ENCODE measurements at places on chromosomes 11 and 22. TPM values are rescaled to one million over a fixed set of nuclear protein-coding genes. Genes with fewer than 3 reads are reported as not detected.

Gene PGGHG
- total RNA-seq = 14.9 TPM

Gene TECTA
- total RNA-seq = 0.11 TPM

Gene CD3D
- total RNA-seq = not detected

Gene DEAF1
- 33.8 TPM for total RNA-seq

Gene KDM4E
- total RNA-seq = not detected

Gene IFITM10
- not detected for total RNA-seq

Gene MMP27
- total RNA-seq = not detected

Gene TIMM10
- total RNA-seq = 48.5 TPM

Gene TTC36
- not detected for total RNA-seq

Gene TMPRSS13
- total RNA-seq = 1.1 TPM

Gene RAB38
- 376 TPM for total RNA-seq

Gene GAL
- total RNA-seq = not detected

Gene CHEK2
- 25.5 TPM for total RNA-seq

Gene CARD10
- 2.0 TPM for total RNA-seq

Gene F2
- total RNA-seq = not detected

Gene HEPACAM
- total RNA-seq = not detected

Gene KCNJ5
- 0.08 TPM for total RNA-seq

Gene TMPRSS6
- total RNA-seq = not detected

Gene SLC25A1
- total RNA-seq = 54.8 TPM

Gene CABP4
- not detected for total RNA-seq

Gene MGAT3
- total RNA-seq = 0.98 TPM

Gene GLB1L3
- total RNA-seq = 0.40 TPM

Gene MS4A2
- not detected for total RNA-seq

Gene KRTAP5-1
- total RNA-seq = not detected

Gene ADM2
- 1.1 TPM for total RNA-seq

Gene SCN2B
- not detected for total RNA-seq

Gene MPZL3
- not detected for total RNA-seq

Gene HMOX1
- 49.0 TPM for total RNA-seq

Gene MAPK8IP2
- total RNA-seq = 18.8 TPM

Gene TMEM86A
- total RNA-seq = 5.3 TPM

Gene IL10RA
- total RNA-seq = not detected

Gene RPUSD4
- 23.6 TPM for total RNA-seq

Gene SHANK2
- total RNA-seq = 0.21 TPM

Gene NNMT
- total RNA-seq = 56.4 TPM

Gene NXPE2
- total RNA-seq = not detected

Gene OR4C5
- not detected for total RNA-seq

Gene OR2AG2
- 0.08 TPM for total RNA-seq

Gene VSIG10L2
- not detected for total RNA-seq

Gene PGA5
- not detected for total RNA-seq

Gene ART5
- total RNA-seq = not detected

Gene CD6
- total RNA-seq = not detected

Gene OR5B21
- total RNA-seq = not detected

Gene ELMOD1
- 0.77 TPM for total RNA-seq

Gene OR52H1
- total RNA-seq = not detected

Gene DDTL
- 1.6 TPM for total RNA-seq

Gene MB
- not detected for total RNA-seq

Gene TPBGL
- 2.7 TPM for total RNA-seq

Gene CARD18
- not detected for total RNA-seq

Gene APLNR
- not detected for total RNA-seq

Gene C22orf31
- not detected for total RNA-seq

Gene CHST1
- total RNA-seq = not detected

Gene KCNK4
- total RNA-seq = not detected

Gene CEND1
- not detected for total RNA-seq

Gene OR52A5
- not detected for total RNA-seq

Gene CASP12
- not detected for total RNA-seq

Gene MS4A4A
- not detected for total RNA-seq

Gene OR52N4
- not detected for total RNA-seq

Gene SLC22A12
- total RNA-seq = not detected

Gene TIGD3
- total RNA-seq = 0.88 TPM

Gene CSF2RB
- total RNA-seq = not detected

Measured in SK-MEL-5 (cell line).